ENCODE measurements at places on chromosomes 6 and 20. TPM values are rescaled to one million over a fixed set of nuclear protein-coding genes. Genes with fewer than 3 reads are reported as not detected.

GRCh38 chr20:56736285-56736857 is 107.3 kb downstream of the TFAP2C start:
- no peak for DNase-seq

DNA sequence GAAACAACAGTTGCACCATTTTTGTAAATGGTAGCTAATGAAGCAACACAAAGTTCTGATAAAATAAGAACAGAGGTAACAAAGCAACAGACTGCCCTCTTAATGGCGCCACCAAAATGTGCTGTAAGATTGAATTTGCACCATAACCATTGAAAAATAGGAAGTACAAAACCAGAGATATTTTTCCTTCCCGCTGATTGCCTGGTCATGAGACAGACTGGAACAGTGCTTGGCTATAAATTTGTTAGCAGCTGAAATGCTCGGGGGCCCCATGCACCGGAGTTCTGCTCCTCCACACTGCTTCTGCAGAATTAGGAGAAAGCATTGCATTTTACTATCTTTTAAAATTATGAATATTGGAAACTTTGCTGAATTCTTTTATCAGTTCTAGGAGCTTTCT is 164.4 kb upstream of the QKI start:
- no peak for DNase-seq

Gene PRDM13
- total RNA-seq = not detected

DNA sequence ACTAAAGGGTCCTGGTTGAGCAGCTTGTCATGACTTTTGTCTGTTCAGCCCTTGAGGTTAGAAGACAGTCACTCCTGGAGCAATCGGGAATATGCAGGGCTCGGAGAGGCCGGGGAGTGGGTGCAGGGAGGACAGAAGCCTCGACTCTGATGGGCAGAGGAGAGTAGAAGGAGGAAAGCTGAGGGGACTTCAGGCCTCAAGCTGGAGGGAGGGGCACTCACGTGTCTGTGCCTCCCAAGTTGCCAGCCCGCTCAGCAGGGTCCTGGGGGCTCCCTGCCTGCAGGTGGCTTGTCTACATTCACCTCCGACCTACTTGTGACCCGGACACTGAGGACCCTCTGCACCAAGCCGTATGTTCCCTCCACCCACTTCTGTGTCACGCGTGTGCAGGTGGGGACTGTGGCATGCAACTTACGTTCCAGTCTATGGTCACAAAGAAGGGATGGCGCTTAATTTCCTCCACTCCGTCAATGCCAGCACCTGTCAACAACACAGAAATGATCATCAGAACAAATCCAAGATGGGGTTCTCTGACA is 86.8 kb upstream of the MPC1 start:
- no peak for DNase-seq

DNA sequence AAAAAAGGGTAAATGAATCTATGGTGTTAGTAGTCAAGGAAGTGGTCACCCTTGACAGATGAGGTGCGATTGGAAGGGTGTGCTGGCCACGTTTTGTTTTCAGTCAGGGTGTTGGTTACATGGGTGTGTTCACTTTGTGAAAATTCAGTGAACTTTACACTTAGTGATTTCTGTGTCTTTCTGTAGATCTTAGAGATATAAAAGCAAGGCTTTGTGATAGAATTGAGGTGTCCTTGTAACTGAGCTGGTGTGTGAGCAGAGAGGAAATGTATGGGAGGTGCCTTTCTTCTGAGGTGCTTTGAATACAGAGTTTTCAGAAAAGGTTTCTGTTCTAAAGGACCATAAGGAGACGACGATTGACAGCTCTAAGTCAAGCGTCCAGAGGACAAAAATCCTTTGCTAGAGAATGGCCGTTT is 90.5 kb downstream of the SAMD3 start:
- no peak for DNase-seq

Gene TNF
- 0.59 TPM for total RNA-seq

Gene TGM3
- total RNA-seq = not detected

Gene DZANK1
- total RNA-seq = 0.48 TPM

GRCh38 chr6:138677538-138677937 is 96.0 kb upstream of the CCDC28A start:
- DNase-seq = no peak

Gene HUS1B
- total RNA-seq = not detected

Gene PTP4A1
- 33.7 TPM for total RNA-seq

DNA sequence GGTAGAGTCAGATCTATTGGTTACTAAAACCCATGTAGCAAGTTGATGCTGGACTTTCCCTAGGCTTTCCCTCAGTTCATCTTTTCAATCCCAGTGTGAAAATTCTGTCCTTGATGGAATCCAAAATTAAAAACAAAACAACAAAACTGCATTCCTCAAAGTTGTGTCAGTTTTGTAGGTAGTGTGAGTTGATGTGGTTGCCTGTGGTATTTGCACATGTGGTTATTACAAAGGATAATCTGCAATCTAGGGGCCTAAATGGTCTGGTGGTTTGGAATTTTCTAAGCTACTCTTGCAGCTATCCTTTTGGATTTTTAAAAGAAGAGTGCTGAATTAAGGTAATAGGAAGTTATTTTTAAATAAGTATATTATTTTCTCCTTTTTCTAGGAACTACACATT is 132.2 kb upstream of the SCGN start:
- DNase-seq = no peak

DNA sequence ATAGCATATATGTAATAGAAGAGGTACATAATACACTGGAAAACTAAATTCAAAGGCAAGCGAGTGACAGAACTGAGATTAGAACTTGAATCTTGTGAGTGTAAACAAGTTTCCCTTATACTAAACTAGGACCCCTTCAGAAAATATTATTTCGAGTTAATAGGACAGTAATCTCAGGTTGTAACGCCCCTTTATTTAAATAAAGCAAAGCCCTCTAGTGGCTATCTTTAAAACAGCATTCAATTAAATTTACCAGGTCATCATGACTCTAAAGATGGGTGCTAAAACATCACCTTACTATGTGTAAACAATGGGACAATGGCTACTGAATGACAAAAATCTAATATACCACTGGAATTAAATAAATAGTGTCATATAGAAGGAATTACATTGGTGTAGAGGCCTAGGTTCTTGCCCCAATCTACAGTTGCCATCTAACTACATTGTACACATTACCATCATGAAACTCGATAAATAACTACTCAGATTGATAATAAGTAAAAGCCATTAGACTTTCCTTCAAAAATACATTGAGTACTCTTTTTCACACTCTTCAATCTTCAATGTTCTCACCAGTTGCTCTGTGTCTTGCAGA is 255.4 kb upstream of the IRAK1BP1 start:
- DNase-seq = no peak

DNA sequence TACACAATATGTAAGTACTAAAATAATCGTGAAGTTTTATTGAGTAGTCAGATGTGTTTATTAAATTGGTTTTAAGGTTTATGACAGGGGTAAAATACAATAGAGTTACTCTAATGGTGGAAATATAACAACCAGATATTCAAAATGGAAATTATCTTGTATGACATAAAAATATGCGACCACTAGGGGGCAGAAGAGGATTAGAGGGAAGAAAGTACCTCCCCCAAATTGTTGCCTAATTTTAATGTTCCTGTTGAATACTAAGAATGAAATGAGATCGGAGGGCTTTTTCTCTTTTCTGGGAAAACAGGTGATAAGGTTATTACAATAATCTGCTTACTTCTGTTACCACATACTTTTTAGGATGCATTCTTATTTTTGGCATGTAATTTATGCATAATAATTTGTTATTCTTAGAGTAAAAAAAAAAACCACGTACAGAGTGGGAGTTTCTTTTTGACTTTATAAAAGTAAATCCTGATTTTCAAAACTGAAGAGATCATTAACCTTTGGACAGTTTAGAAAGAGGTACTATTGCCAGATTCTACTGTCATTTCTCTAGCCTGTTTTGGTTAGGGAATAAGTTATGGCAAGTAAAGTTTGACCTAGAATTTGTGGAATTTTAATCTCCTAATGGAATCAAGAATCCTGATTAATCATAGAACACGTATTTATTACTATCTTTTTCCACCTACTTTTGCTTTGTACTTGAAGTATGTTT is 159.2 kb downstream of the CD109 start:
- DNase-seq = no peak

GRCh38 chr20:48270885-48271284 is 485.6 kb upstream of the SULF2 start:
- DNase-seq = no peak

GRCh38 chr6:45454008-45454911 is 76.5 kb upstream of the SUPT3H start:
- DNase-seq = no peak

Gene C20orf204
- 0.38 TPM for total RNA-seq

Gene HDGFL1
- total RNA-seq = not detected

Data from Right ventricle myocardium superior (tissue), 1 donor.